ENCODE measurements at places on chromosomes 3 and 15.

DNA sequence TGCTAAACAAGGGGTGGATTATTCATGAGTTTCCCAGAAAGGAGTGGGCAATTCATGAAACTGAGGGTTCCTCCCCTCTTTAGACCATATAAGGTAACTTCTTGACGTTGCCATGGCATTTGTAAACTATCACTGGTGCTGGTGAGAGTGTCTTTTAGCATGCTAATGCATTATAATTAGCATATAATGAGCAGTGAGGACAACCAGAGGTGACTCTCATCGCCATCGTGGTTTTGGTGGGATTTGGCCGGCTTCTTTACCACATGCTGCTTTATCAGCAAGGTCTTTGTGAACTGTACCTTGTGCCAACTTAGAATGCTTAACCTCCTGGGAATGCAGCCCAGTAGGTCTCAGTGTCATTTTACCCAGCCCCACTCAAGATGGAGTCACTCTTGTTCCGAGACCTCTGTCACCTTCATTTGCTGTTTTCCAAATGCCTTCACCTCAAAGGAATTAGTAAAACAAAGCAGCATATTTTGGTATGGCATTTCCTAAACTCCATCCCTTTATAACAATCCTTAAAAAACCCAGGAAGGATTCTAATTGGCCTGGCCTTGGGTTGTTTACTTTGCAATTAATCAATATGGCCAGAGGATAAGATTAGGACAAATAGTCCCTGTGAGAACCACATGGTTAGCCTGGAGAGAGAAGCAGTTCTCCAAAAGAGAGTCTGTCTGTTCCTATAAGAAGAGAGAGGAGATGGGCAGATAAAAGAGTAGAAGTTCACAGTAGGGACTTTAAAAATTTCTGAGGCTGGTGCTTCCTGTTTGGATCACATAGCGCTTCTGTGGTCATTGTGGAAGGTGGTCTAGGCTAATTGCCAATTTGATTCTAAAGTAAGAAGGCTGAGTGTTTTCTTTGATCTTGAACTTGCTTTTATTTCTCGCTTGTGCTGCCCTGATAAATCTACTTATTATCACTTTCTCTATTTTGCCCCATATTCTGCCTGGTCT is 155.2 kb upstream of the EOMES start:
- no peak for DNase-seq

DNA sequence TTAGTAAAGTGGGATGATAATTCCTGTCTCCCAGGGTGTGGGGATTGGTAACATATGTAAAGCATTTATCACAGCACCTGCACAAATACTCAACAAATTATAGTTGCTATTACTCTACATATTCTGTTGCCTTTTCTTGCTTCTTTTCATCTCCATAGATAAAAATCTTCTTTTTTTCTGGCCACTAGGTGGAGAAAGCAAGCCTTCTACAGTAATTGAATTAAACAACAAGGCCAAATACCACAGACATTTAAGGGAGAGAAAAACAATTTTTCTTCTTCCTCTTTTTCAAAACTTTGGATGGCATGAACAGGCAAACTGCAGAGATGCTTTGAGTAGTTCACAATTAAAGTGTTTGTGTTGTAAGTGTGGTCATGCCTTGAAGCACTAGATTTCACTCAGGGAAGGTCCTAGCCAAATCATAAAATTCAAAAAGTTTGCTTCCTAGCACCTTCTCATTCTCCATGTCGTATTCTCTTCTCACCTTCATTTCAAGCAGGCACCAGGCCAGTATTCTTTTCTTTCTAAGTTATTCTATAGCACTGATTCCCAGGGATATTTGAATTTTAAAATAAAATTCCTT is 493.4 kb upstream of the TGFBR2 start:
- no peak for DNase-seq

DNA sequence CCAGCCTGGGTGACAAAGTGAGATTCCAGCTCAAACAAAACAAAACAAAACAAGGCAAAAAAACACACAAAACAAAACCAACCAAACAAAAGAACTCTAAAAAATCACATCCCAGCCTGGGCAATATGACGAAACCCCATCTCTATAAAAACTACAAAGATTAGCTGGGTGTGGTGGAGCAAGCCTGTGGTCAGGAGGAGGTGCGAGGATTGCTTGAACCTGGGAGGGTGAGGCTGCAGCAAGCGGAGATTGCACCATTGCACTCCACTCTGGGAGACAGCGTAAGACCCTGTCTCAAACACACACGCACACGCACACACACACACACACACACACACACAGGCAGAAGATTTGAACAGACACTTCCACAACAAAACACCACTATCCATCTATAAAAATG is 99.6 kb downstream of the SHQ1 start:
- DNase-seq, result no peak

- no peak for DNase-seq
Measured at GRCh38 chr3:143507735-143508580, 340.3 kb downstream of the SLC9A9 start.

Data from activated CD8-positive, alpha-beta memory T cell treated with anti-CD3 and anti-CD28 coated beads for 48 hours (primary cell).